NCI-H1092 (cell line): ENCODE measurements at places on chromosomes 7 and 10.
A peak's percentile ranks its signal among the peaks of the same experiment; 100 is the strongest.

DNA sequence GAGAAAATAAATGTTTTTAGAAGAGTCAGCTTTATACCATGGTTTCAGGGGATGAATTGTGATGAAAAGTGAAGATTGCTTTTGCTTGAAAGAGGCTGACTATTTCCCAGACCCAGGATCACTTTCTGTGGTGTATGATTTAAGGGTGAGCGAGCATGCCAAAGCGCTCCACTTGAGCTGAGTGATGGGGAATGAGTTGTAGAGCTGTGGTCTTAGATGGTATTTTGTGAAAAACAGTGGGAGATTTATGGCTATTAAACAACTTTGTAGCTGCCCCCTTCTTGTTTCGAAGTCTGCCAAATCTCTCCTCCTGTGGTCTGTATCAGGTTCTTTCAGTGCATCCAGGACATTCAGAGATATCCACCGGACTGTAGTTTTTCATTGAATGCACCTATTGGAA, 888.2 kb downstream of the LRMDA start:
- DNase-seq: no peak

DNA sequence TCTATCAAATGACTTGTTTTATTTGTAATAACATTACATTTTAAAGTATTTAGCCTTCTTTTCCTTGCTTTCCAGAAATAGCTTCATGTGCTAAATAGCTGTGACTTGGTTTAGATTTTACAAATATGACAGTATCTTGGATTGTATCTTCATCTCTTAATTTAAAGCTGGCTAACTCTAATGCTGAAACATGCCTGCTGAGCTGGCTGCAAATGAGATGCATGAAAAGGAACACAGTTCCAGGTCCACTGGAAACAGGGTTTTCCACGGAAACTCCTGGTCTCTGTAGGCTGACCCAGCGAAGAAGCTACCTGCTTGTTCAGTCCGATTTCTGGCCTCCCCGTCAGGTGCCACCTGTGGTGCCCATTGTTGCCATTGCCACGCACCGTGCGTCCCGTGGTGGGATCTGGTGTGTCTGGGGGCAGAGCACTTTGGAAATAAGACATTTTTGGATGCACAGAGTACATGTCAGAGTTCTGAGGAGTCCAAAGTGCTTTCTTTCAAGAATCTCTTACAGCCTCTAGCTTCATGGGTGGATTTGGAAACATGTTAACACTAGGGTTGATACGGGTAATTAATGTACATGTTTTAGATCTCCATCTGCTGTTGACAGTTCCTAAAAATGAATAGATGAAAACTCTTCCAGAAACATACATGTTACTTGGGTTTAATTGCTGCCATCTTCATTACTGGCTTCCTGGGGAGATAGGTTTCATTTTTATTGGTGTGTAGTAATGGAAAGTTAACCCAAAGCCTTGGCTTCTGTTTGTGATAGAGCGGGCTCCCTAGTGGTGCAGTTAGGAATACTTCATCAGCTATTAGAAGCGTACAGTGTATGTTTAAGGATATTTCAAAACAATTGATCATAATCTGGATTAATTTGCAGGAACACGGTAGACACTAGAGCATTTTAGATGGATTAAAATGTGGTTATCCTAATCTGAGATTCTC, 45.0 kb downstream of the SHH start:
- DNase-seq: no peak

GRCh38 chr10:31004611-31005193, 27.0 kb downstream of the ZNF438 start:
- DNase-seq: no peak

GRCh38 chr10:58967551-58968388, 208.7 kb upstream of the PHYHIPL start:
- DNase-seq: peak; percentile 41

DNA sequence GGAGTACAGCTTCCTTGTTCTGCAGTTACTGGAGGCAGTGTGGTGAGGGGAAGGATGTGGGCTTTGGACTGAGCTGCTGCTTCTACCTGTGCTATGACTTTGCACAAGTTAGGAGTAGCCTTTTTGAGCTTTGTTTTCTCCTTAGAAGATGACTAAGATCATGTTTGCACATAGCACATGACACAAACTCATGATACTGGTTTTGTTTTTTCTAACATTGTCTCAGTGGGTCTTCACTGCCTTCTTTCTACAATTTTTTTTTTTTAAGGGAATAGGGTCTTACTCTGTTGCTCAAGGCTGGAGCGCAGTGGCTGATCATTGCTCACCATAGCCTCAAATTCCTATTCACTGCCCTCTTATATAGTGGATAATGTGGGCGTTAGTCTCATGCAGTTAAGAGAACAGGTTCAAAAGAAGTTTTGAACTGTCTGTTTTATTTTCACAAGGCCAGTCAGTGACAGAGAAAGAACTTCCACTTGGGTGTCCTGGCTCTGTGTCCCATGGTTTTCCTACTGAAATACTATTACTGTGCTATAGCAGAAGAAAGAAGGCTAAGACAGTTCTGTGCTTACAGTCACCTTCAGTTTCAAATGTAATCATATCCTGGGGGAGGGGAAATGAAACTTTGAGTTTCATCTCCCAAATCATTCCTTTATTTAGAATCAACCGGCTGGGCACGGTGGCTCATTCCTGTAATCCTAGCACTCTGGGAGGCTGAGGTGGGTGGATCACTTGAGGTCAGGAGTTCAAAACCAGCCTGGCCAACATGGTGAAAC, 72.0 kb downstream of the KAT6B start:
- DNase-seq: no peak

DNA sequence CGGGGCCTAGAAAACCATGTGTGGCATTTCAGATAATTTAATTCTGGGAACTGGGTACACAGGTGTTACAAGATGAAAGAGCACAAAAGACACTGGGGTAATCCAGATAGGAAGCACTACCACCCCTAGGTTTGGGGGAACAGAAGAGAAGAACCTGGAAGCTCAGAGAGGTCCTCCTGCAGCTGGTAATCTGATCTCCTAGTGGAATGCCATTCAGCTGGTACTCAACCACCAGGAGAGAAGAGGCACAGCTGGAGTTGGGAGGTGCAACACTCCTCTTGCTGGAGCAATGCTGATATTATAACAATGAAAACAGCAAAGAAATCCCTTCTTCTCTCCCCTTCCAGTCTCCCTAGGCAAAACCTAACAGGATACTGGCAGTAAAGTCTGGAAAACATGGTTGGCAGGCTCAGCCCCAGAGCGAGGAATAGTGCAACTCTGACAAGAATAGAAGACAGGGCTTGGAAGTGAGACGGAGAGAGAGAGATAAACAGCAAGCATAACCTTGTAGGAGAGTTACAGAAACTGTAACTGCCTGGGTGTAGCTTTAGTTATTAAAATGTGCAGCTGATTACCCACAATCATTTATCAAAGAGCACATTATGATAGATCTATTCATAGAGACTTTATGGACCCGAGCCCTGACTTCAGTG, 35.0 kb downstream of the NRF1 start:
- no peak for DNase-seq

DNA sequence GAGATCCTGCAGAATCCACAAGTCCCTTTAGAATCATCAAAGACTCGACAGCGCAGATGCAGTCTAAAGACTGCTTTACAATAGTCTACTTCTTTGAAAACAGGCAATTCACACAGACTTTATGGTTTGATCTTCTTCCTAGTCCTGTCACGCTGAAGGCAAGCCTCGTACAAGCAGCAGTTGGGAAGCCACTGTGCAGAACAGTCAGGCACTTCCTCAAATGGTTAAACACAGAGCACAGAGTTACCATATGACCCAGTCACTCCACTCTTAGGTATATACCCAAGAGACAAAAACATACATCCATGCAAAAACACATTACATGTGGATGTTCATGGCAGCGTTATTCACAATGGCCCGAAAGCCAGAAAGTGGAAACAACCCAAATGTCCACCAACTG, 41.4 kb downstream of the LRRC20 start:
- no peak for DNase-seq

DNA sequence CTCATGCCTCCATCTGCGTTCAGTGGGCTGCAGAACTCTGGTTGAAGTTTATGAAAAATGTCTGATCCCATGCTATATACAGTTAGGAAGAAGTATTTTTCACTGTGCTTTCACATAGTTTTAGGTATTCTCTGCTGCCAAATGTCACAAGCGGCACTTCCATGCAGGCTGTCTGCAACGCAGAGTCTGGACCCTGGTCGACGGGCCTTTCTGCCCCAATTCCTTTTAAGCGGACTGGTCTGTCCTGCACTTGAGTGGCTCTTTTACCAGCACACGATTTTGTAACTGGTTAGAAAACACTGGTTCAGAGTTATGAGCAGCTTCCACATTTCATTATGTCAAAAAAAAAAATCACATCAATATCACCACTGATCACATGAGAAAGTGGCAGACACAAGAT, 143.0 kb downstream of the DIP2C start:
- no peak for DNase-seq

GRCh38 chr7:14834456-14834855, 68.1 kb downstream of the DGKB start:
- DNase-seq: no peak

GRCh38 chr7:22088827-22089226, 143.1 kb upstream of the CDCA7L start:
- no peak for DNase-seq

GRCh38 chr10:130206216-130206737, 70.1 kb downstream of the GLRX3 start:
- no peak for DNase-seq

DNA sequence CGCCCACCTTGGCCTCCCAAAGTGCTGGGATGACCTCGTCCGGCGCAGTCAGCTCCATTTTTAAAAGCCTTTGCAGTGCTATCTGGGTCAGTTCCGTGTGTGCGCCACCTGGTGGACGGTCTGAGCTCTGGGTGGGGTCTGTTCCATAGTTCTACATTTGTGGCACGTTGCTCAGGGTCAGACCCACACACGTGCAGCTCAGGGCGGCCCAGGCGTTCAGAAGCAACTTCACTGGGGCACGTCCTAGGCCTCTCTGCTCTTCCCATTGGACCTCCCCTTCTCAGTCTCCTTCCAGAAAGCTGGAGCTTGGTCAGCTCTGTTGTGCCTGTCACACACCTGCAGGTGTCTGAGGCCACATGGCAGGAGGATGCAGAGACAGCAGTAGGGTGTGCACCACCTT, 137.9 kb downstream of the DNAJB6 start:
- no peak for DNase-seq

DNA sequence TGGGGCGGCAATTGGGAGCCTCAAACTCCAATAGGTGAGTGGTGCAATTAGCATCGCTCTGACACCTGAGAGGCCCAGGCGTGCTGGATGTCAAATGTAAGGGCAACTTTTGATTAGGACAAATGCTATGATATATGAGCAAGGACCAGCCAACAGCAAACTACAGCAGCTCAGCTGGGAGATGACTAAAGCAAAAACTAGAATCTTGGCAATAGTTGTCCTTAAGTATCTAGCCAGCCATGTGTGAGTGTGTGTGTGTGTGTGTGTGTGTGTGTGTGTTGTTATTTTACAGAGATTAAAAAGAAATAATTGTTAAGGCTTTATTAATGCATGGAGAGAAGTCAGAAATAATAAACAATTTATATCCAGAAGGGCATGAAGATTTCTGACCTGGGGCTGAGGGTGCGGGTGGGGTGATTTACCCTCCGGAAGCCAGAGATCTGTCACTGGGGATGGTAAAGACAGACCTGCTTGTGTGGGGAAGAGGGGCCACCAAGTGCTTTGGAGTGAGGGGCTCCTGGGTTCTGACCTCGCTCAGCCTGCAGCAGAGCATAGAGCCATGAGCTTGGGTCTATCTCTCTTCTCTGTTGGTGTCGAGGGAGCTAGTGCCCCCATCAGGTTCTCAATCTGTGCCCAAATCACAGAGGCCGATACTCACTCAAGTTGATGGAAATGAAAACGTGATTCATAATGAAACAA, 77.3 kb downstream of the EMX2 start:
- no peak for DNase-seq

DNA sequence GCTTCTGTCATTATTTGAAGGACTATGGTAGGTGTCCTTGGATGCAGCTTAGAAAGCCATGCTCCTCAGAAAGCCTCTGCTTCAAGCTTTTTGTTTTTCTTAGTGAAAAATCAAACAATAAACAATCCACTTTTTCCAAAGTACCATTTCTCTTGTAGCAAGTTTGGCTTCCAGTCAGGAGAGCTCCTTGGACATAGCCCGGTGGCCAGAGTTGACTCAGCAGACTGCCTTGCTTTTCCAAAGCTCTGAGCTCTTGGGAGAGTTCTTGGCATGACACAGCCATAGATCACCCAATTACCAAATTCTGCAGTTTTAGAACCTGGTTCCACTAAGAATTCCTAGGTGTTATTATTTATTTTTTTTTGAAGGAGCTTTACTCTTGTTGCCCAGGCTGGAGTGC, 189.4 kb upstream of the MTPN start:
- DNase-seq: no peak

GRCh38 chr7:79770063-79770462, 316.6 kb upstream of the MAGI2 start:
- DNase-seq: no peak

- DNase-seq: no peak
Observed at GRCh38 chr7:69878591-69878990, 280.3 kb downstream of the AUTS2 start.

DNA sequence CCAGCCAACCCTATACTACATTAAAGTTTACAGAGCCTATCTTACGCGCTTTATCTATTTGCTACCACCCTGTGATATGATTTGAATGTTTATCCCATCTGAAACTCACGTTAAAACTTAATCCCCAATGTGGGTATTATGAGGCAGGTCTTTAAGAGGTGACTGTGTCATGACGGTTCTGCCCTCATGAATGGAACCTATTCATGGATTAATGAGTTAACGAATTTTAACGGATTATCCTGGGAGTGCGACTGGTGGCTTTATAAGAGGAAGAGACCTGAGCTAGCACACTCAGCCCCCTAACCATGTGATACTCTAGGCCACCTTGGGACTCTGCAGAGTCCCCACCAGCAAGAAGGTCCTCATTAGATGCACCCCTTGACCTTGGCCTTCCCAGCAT, 37.8 kb downstream of the SRPK2 start:
- no peak for DNase-seq

GRCh38 chr10:25564351-25564750, 369.7 kb upstream of the MYO3A start:
- DNase-seq: no peak

- DNase-seq: no peak
Observed at GRCh38 chr10:44976352-44977198, 2.0 kb downstream of the DEPP1 start.

- DNase-seq: no peak
Observed at GRCh38 chr7:132082394-132082793, 493.9 kb downstream of the PLXNA4 start.
